ENCODE measurements at places on chromosomes 16 and 17.

DNA sequence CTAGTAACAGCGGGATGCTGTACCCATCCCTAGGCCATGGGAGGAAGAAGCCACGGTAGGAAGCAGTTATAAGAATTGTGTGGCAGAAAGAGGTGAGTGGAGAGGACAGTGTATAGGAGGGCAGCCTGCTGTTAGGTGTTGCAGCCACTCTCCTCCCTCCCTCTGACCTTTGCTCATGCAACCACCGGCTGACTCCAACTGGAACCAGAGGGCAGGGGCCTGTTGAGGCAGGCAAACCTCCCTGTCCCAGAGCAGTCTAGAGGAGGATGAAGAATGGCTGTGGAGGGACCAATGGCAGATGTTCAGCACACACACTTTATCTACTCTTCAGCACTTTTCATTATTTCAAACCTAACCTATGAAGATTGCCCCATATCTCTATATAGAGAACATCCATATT lies 2.2 kb downstream of the TXNL4B start:
- no peak for DNase-seq

DNA sequence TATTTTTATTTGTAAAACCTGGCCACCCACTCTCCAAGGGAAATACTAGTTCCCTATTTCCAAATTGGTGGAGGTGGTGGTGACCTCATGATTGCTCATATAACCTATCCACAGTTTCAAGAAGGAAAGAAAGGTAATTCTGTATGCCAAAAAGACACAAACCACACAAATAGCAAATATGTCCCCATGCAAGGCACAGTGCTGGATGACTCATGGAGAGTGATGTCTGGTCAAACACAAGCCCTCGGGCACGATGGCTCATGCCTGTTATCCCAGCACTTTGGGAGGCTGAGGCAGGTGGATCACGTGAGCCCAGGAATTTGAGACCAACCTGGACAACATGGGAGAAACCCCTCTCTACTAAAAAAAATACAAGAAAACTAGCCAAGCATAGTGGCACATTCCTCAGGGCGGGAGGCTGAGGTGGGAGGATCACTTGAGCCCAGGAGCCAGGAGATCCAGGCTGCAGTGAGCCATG lies 64.2 kb downstream of the GNA13 start:
- DNase-seq = no peak

DNA sequence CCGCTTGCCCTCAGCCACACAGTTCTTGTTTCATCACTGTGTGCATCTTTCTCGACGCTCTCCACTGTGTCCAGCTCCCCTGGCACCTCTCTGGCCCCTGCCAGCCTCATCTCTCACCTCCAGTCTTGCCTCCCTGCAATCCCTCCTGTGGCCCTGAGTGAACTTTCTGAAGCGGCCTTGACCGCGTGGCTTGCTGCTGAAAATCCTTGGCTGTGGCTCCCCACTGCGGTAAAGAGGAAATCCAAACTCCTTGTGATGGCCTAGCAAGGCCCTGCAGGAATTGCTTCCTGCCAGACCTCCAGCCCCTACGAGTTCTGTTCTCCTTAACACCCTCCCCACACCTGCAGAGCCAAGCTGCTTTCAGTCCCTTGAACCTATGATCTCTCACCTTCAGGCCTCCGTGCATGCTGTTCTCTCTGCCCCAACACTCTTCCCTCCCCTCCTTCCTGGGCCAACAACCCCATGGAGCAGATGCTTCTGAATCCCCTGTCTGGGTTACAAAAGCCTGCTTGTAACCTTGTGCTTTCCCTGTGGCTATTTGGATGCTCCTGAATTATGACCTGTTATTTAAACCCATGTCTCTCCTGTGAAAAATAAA lies 33.6 kb upstream of the BRD7 start:
- DNase-seq = no peak

- DNase-seq = no peak
Measured at GRCh38 chr17:27920569-27920968, 27.4 kb upstream of the LYRM9 start.

GRCh38 chr17:14672830-14673229 lies 371.9 kb downstream of the HS3ST3B1 start:
- peak; percentile 38 for DNase-seq

GRCh38 chr17:82178499-82179261 lies 34.0 kb downstream of the CCDC57 start:
- DNase-seq = no peak

Data from GM04504 (cell line).